ENCODE measurements at places on chromosomes 6 and 20. TPM values are rescaled to one million over a fixed set of nuclear protein-coding genes. Genes with fewer than 3 reads are reported as not detected.

COMMD7 gene
- 68.0 TPM for polyA plus RNA-seq

PPP1R16B gene
- 7.5 TPM for polyA plus RNA-seq

DNA sequence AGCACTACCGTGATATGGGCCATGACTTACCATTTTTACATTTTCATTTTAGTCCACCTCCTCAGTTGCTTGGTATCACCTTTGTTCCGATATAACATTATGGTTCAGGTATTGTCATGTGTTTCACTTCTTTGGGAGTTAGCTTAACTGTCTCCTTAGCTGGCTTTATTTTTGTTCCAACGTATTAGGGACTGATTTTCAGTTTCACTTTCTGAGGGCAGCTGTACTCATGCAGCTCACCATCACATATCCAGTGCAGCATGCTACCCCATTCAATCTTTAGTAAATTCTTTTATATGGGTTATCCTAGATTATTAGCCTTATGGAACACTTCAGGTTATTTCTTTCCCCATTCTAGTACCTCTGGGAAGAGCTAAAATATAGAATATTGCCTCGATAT is 362.2 kb upstream of the IRAK1BP1 start:
- no peak for DNase-seq

- no peak for DNase-seq
Observed at GRCh38 chr6:6690144-6690483, 101.6 kb downstream of the LY86 start.

- DNase-seq, result no peak
Observed at GRCh38 chr20:46350986-46351267, 42.6 kb upstream of the CDH22 start.

DNA sequence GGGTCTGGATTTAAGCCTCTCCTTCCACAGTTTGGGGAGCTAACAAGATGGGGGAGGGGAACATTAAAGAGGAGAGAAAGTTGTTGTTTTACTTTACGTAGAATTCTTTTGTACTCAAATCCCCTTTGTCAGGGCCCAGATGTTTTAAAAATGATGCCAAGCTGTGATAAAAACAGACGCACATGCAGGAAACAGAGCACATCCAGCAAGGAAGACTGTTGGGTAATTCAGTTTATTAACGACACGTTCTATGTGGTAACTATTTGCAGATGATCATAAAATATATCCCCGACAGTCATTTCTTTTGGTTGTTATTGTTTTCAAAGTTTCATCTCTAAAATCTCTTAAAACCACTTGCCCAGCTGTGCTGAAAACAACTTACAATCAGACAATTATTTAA is 307.0 kb upstream of the PRDM1 start:
- DNase-seq, result no peak

- no peak for DNase-seq
Observed at GRCh38 chr20:54063992-54064676, 6.3 kb downstream of the BCAS1 start.

- DNase-seq, result no peak
Observed at GRCh38 chr6:113560908-113561307, 296.2 kb upstream of the MARCKS start.

DNA sequence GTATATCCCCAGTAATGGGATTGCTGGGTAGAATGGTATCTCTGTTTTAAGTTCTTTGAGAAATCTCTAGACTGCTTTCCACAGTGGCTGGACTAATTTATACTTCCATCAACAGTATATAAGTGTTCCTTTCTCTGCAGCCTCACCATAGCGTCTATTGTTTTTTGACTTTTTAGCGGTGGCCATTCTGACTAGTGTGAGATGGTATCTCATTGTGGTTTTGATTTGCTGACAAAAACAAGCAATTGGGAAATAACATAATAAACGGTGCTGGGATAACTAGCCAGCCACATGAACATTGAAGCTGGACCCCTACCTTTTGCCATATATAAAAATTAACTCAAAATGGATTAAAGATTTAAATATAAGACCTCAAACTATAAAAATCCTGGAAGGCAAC is 14.2 kb downstream of the OR2A4 start:
- no peak for DNase-seq

Measured in renal cortex interstitium (tissue), 15 donors.